Stimulated activated CD8-positive, alpha-beta memory T cell treated with anti-CD3 and anti-CD28 coated beads, Interleukin-15, amount 100 ng/mL, for 24 hours (primary cell): ENCODE measurements at places on chromosomes 12 and 14.

DNA sequence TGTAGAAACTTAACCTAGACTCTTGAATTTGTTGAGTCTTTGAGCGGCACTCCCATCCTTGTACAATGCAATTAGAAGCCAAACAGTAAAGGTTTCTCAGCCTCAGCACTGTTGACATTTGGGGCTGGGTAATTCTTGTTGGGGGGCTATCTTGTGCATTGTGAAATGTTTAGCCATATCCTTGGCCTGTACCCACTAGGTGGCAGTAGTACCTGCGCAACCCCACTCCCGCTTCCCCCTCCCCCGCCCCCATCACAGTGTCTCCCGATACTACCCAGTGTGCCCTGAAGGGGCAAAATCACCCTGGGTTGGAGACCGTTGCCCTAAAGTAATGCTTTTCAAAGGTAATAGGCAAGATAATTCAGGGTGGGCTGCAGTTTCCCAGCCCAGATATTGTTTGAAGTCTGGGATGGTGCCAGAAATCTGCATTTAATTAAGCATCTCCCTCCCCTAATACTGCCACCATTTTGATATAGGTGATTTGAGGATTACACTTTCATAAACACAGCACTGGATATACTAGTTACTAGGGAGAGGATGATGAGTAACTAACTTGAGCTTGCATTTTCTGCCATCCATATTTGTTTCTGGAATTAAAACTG lies 1.8 kb downstream of the COX6A1 start:
- DNase-seq: peak; percentile 26

- no peak for DNase-seq
Observed at GRCh38 chr12:29103539-29103974, 45.5 kb upstream of the FAR2 start.

- DNase-seq: no peak
Observed at GRCh38 chr12:74539765-74540526, 2.3 kb downstream of the ATXN7L3B start.

DNA sequence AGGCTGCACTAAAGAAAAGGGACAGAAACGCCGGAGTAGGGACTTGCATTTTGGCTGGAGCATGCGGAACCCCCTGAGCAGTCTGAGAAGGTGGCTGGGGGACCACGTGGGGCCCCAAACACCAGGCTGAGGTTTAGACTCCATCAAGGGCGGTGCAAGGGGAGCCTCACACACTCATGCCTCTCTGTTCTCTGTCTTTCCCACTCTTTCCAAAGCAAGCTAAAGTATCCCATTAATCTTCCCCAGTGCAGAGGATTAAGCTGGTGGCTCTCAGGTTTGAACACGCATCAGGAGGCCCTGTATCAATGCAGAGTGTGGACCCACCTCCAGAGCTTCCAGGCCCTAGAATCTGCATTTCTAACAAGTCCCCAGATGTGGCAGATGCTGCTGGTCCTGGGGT lies 13.5 kb downstream of the CCDC197 start:
- no peak for DNase-seq

DNA sequence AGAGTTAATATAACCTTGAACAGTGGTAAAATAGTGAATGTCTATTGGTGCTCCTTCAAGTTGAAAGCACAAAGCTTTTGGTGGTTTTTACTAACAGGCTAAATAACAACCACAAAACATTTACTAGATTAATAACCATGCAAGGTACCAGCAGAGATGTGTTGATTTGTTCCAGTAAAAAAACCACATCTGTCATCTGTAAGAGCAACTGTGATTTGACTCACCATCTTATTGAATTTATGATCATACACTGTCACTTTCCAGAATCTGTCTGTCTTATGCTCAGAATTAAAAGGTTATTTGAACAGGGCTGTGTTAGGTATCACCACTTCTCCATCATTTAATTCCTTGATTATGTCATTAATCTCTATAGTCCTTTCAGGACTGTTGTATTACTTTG lies 107.0 kb upstream of the PTHLH start:
- DNase-seq: no peak

GRCh38 chr12:115267891-115268290 lies 583.9 kb upstream of the TBX3 start:
- no peak for DNase-seq

DNA sequence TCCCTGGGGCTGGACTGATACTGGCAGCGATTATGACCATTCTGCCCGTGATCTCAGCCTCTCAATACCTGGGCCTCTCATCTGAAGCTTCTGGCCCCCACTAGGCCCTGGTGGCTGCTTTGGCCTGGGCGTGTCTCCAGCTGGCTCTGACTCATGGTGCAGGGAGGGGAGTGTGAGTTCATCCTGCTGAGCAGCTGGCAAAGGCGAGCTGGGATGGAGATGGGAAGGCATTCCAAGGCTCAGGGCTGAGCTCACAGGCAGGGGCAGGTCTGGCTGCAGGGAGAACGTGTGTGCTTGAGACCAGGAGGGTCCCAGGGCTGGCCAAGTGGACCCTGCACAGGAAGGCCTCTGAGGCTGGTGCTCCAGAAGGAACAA lies 221.8 kb downstream of the TMEM121 start:
- no peak for DNase-seq

GRCh38 chr12:12398026-12398859 lies 41.4 kb downstream of the BORCS5 start:
- DNase-seq: no peak

DNA sequence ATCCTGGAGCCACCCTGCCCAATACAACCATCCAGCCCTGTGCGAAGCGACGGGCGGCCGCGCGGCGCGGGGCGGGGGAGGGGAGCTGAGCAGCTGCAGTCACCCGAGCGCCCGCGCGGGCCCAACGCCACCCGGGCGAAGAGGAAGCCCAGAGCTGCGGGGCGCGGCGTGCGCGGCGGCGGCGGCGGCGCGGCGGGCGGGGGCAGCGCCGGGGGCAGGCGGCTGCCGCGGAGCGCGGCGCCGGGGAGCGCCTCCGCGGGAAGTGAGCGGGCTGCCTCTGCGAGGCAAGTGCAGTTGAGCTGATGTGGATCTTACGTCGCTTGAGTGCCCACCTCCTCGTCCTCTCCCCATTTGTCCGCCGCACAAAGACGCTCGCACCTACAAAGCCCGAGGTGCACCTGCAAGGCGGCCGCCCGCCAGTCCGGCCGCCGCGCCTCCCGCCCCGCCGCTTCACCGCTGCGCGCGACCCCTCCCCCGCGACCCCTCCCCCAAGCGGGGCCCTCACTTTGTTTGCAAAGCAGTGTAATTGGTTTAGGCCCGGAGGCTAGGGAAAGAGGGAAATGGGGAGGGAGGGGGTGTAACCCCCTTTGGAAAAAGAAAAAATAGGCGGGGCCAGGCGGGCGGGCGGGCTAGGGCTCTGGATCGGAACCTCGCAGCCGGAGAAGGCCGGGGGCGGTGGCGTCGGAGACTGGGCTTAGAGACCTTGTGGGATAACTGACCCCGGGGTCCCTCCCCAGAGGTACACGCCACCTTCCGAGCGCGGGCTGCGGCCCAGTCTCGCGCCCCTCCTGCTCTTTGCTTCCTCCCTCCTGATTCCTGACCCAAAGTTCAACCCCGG lies at the start of the genes FOXA1 and TTC6:
Gene FOXA1 (minus strand): TSS at position 279 of the 838 bp plus-strand sequence. CDS start 277 bp downstream, at position 2.
Gene TTC6 (plus strand): TSS at position 659 of the 838 bp plus-strand sequence. CDS start 26,436 bp downstream, outside the sequence.
- DNase-seq: no peak

GRCh38 chr12:91098461-91098860 lies 12.8 kb downstream of the LUM start:
- no peak for DNase-seq

DNA sequence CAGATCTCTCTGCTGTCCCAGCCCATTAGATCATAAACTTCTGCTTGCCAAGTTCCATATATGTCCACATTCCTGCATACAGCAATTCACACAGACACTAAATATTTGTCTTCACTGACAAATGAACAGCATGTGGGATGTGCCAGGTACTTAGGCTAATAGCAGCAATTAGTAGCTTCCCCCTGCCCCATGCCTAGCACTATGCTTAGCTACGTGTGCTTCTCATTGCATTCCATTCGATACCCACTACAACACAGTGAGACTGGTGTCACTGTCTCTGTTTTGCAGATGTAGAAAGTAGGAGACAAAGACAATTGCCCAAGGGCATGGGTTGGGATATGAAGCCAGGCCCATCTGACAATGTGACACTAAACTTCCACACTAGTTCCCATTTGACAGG lies 308.4 kb downstream of the BCL11B start:
- no peak for DNase-seq

DNA sequence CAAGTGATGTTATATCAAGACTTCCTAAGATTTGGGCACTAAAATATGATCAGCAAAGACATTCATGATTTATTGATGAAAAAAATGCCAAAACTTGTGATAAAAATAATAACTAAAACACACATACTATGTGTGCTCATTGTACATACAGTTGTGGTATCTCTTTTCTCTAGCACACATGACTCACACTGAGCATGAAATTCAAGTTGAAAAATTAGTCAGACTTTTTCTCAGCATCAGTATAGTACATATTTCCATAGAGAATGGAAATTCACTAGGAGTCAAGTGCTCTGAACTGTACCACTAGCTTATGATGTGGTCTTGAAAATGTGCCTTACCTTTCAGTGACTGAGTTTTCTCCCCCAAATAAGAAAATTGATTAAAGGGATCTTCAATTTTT lies 471.8 kb upstream of the FLRT2 start:
- no peak for DNase-seq

GRCh38 chr12:75478116-75478794 lies 2.3 kb upstream of the GLIPR1 start:
- no peak for DNase-seq

- DNase-seq: no peak
Observed at GRCh38 chr12:2277492-2278155, 224.8 kb downstream of the CACNA1C start.

- no peak for DNase-seq
Observed at GRCh38 chr12:94290353-94290752, 142.0 kb downstream of the PLXNC1 start.

- no peak for DNase-seq
Observed at GRCh38 chr12:52781399-52782082, 4.4 kb upstream of the KRT76 start.

DNA sequence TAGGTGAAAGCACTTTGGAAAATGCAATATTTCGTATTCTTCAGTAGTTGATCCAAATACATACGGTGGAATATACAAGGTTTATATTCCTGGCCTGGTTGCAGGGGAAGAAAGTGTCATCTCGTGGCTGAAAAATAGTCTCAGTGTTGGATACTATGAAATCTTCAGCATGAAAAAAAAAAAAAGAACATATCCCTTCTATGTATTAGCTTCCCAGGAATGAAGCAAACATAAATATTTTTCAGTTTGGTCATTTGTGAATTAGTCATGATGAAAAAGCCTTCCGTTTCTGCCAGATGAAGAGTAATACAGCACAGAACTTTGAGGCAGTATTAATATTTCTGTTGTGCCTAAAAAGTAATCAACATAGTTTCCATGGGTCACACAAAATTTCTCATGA lies 36.7 kb downstream of the FLRT2 start:
- DNase-seq: no peak

- DNase-seq: no peak
Observed at GRCh38 chr12:75374971-75375370, 15.9 kb upstream of the GLIPR1L2 start.

GRCh38 chr14:20493634-20494033 lies 11.7 kb upstream of the RNASE10 start:
- DNase-seq: no peak

- DNase-seq: no peak
Observed at GRCh38 chr12:118189741-118190191, 53.8 kb downstream of the PEBP1 start.

DNA sequence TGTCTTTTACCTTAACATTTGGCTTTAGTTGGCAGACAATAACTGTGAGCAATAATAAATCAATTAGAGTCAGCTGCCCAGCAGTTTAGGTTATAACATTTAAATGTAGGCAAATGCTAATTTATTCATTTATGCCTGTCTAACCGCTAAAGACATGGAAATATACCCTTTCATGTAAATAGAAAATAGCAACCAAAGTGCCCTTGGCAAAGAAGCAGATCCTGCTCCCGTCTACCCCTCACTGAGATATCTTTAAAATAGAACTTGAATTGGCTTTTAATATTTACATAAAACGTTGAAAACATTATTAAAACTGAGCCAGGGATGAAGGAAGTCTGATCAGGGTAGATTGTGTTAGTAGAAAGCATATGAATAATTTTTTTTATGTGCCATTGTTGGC lies 67.3 kb downstream of the ATP23 start:
- no peak for DNase-seq

- no peak for DNase-seq
Observed at GRCh38 chr12:32820376-32820931, 64.8 kb upstream of the YARS2 start.

GRCh38 chr12:119938049-119938667 lies 50.9 kb upstream of the BICDL1 start:
- DNase-seq: peak; percentile 47

DNA sequence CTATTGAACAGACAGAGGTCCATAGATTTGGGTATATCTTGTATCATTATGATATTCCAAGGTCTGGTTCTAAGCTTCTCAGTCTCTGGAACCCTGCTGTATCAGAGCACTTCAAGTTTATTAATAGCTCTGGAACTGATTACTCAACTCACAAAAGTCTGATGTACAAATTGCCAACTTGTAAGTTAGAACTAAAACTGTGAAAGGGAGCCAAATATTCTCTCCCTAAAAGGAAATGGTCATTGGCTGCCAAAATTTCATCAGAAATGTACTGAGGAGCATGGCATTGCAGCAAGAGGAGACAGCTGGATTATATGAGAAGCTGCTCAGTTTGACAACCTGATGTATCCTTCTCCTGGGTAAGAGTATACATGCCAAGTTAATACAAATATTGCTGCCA lies 828.8 kb upstream of the SEL1L start:
- no peak for DNase-seq

- no peak for DNase-seq
Observed at GRCh38 chr12:111868676-111869588, 26.9 kb downstream of the MAPKAPK5 start.

DNA sequence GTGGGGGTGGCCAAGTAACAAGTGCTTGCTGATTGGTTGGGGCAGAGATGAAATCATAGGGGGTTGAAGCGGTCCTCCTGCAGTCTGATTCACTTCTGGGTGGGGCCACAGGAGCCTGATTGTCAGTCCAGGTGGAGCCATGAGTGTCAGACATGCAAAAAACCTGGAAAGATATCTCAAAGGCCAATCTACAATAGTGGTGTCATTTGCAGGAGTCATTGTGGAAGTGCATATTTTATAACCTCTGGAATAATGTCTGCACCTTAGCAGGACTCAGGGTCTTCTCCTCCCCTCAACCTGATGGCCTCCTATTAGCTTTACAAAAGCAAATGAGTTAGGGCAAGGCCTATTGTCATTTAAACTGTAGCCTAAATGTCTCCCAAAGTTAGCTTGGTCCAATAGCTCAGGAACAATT lies 241.4 kb downstream of the NUAK1 start:
- no peak for DNase-seq

GRCh38 chr14:95675486-95675885 lies 10.7 kb upstream of the TCL1B start:
- DNase-seq: no peak

DNA sequence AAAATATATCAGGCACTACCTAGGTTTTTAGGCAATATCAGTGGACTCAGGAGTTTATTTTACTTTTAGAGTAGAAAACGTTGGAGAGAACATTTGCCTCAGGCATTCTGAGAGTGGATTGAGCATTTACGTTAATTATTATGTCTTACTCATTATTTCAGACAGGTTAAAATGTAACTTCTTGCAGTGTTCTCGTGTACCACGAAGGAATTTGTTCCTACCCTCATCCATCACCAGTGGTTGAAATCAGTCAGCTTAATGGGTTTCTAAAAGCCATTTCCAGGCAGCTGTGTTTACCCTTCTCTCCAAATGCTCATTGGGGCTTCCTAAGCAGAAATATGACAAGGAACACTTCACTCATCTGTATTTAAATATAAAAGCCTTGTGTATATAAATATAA lies 9.1 kb upstream of the LDHB start:
- no peak for DNase-seq

- DNase-seq: no peak
Observed at GRCh38 chr12:66910366-66910974, 231.6 kb upstream of the GRIP1 start.

GRCh38 chr12:71186571-71187288 lies 28.9 kb upstream of the TSPAN8 start:
- DNase-seq: no peak
